ENCODE measurements at places on chromosomes 1 and 21.

- no peak for DNase-seq
Measured at GRCh38 chr1:220044678-220045355, 1.5 kb downstream of the EPRS1 start.

DNA sequence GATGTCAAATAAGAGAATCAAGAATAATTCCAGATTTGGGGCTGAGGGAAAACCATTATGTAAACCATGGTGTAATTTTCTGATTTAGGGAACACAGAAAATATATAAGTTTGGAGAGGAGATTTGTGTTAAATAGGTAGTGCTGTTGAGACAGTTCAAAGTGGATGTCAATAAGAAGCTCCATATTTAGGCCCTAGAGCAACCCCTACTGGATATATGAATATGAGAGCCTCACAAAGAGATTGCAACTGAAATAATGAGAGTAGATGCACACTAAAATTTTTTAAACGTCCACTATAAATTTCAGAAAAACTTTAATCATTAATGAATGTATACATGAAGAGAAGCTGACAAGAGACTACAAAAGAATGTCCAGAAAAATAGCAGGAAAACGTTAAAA, 1447.8 kb upstream of the PRMT6 start:
- DNase-seq: no peak

DNA sequence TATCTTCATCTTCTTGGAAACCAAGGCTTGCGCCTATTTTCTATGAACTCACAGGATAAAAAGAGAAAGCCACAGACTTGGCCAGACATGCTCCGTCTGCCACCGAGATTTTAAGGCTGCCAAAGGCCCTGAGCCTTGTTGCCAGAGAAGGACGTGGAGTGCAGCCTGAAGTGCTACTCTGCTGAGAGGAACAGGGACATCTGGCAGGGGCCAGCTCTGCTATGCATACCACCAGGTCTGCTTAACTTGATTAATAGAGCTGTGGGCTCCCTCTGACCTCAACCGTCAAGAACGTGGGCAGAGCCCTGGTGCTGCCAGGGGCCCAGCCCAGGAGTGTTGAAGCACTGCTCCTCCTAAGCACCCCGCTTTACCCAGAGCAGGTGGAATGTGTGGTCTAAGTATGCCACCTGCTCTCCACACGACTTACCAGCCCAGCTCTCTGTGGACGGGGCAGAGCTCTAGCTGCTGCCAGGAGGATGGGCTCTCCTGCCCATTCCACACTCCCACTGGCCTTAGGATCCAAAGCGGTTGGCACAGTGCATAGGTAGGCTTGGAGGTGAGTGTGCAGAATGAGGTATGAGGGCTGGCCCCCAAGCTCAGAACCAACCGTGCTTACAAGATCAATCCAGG, 10.6 kb downstream of the HCRTR1 start:
- DNase-seq: no peak

GRCh38 chr1:154320882-154321608, at the start of gene AQP10:
AQP10 (plus strand) TSS chr1:154321093; CDS start chr1:154321156, 63 bp downstream.
- no peak for DNase-seq

GRCh38 chr1:219347921-219348391, 174.3 kb downstream of the LYPLAL1 start:
- no peak for DNase-seq

GRCh38 chr1:64472805-64473204, 2.9 kb downstream of the CACHD1 start:
- no peak for DNase-seq

DNA sequence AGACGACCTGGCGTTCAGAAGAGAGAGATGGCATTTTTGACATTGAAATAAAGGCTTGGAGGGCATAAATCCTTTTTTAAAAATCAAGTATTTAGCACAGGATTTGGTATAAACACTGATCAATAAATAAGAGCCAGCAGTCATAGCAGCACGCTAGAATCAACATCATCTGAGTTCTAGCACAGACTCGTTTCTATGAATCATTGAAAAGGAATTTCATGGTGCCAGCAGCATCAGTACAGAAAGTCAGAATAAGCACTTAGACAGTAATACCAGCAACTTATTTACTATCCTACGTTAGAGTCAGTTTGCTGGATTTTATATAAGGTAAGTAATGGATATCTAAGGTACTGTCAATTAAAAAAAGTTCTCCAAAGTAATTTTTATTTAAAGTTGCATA, 119.3 kb downstream of the HLCS start:
- no peak for DNase-seq

DNA sequence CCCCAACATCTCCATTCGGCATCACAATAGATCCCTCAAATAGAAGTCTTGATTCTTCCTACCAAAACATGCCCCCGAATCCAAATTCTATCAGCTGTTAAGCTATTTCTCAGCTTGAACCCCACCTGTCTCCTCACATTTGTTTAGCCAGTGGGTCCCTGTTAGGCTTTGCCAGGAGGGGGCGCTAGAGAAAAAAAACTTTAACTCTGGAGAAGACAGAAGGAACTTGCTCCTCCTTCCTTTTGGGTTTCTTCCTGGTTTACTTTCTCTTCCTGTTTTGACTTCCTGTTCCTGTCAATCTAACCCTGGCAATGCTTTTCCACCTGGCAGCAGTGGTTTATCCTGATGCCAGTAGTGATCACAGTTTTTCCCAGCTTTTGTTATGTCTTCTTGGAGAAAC, 95.6 kb upstream of the KCNK1 start:
- no peak for DNase-seq

GRCh38 chr1:232018231-232019025, 391.8 kb downstream of the DISC1 start:
- no peak for DNase-seq

- no peak for DNase-seq
Measured at GRCh38 chr1:87450615-87451209, 122.0 kb downstream of the LMO4 start.

DNA sequence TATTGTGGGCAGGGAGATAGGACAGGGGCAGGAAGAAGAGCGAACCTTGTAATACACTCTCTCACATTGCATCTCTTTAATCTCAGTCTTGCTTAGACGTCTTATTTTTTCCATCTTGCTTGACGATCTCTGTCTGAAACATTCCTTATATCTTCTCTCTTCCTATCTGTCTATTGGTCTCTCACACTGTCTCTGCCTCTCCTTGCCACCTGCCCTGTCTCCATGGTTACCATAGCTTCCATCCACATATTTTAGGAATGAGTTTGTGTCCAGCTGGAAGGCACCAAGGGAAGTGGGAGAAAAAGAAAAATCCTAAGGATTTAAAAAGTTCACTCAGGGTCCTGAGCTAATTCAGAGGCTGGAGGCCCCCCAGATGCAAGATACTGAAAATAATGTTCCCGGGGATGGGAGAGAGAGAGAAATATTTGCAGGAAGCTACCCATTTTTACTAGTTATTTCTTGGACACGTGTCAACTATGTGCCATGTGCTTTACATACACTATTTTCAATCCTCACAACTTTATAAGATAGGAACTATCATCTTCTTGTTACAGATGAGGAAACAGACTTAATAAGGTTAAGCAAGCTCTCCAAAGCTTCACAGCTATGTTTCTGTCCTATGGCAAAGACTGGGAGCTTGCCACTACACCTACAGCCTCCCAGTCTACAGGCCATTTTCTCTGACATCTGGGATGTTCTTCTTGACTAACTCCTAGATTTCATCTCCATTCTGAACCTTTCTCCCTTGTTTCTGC, 933 bp downstream of the ANKRD34A start:
- no peak for DNase-seq

DNA sequence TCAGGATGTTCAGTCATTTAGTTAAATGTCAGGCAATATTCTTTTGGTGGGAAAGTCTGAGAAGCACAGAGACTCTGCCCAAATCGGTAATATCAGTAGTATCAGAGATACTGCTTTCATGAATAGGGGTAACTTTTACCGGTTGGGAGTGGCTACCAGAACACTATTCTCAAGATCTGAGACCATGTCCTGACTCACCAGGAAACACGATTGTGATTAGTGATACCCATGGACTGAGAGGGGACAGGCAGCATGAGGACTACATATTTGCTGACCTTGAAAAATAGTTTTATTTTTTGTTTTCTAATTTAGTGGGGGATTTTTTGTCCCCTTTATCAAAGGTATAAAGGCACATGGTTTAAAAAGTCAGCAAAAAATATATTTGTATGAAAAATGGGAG, 76.0 kb upstream of the NEK2 start:
- DNase-seq: no peak

- no peak for DNase-seq
Measured at GRCh38 chr1:193406901-193407300, 220.5 kb upstream of the B3GALT2 start.

GRCh38 chr1:145956781-145957442, 905 bp downstream of the LIX1L start:
- no peak for DNase-seq

DNA sequence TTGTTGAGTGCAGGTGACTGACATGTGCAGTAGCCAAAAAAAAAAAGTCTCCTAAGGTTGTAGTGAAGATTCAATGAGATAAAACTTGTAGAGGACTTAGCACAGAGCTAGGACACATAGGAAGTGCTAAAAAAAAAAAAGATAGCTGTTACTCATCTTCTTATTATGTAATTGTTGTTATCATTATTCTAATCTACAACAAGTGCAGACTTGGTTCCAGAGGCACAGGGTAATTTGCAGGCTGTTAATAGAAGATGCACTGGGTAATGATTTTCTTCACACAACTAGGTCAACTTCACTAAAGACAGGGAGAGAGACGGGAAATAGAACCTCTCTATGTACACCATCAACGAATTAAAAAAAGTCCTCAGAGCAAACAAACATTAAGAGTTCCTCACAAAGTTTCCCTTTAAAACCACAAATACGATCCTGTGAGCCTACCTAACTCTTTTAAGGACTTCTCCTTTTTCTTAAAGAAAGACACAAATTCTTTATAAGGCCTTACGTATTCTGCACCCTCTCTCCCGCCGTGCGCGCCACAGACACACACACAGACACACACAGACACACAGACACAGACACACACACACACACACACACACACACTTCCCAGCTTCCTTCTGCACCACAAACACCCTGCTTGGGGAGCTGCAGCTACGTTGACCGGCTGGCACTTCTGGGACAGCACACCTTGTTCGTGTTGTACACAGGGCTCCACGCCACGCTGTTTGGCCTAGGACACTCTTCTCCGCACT, 49.8 kb upstream of the GADD45A start:
- no peak for DNase-seq

GRCh38 chr1:1144122-1144842, 28.4 kb upstream of the C1orf159 start:
- DNase-seq: peak; percentile 56

- DNase-seq: no peak
Measured at GRCh38 chr1:161374373-161374772, 6.7 kb upstream of the CFAP126 start.

DNA sequence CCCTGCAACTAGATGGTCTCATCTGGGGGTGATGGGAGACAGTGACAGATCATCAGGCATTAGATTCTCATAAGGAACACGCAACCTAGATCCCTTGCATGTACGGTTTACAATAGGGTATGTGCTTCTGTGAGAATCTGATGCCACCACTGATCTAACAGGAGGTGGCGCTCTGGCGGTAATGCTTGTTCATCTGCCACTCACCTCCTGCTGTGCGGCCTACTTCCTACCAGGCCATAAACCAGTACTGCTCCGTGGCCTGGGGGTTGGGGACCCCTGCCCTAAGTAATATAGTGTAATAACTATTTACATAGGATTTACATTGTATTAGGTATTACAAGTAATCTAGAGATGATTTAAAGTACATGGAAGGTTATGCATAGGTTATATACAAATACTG, 134.9 kb downstream of the CLEC20A start:
- DNase-seq: no peak

DNA sequence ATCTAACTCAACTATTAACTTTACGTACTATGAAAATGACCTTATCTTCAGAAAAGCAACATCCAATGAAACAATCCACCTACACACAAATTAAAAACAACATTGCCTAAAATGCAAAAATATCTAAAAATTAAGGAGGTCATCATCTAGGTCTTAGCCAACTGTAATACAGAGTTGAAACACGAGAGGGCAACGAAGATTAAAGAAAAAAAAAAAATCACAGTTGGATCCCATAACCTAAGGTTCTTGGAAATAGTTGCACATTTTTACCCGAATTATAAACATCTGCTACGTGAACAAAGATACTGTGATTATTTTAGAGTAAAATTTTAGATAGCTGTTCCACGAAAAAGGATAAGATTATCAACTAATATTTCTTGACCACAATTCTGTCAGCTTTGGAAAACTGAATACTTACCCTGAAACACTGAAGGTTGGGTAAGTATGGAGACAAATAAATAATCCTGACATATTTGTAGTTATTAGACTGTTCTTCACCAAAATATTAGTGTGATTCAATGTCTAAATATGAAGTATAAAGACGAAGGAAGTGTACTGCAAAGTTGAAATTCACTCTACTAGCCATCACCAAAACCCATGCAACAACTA, 88.0 kb upstream of the AK4 start:
- DNase-seq: no peak

DNA sequence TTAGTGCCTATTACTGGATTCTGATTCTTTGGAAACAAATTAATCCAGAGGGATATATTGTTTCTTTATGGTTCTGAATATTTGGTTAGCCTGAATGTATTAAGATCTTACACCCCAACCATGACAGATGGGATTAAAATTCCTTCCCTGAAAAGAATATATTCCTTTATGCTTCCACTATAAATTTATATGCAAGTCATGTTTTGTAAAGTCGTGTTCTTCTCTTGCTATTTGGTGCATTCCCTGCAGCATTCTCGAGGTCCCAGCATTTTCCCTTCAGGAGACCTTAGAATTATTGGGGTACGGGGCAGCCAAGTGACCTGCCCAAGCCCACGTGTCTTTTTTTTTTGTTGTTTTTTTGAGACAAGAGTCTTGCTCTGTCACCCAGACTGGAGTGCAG, 62.4 kb downstream of the DISC1 start:
- DNase-seq: no peak

DNA sequence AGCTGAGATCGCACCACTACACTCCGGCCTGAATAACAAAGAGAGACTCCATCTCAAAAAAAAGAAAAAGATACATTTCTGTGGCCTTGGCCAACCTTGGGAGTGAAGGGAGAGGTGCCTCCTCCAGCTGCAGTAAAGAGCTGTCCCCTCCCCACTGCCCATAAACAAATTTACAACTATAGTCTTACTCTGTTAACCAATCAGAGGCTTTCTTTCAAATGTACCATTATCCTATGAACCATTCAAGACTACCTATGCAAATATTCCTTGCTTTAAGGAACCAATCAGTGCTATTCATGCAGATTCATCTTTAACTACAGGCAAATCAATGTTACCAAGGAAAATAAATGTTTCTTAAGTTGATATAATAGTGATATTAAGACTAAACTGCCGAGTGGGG, 1.0 kb downstream of the CELA2B start:
- no peak for DNase-seq

DNA sequence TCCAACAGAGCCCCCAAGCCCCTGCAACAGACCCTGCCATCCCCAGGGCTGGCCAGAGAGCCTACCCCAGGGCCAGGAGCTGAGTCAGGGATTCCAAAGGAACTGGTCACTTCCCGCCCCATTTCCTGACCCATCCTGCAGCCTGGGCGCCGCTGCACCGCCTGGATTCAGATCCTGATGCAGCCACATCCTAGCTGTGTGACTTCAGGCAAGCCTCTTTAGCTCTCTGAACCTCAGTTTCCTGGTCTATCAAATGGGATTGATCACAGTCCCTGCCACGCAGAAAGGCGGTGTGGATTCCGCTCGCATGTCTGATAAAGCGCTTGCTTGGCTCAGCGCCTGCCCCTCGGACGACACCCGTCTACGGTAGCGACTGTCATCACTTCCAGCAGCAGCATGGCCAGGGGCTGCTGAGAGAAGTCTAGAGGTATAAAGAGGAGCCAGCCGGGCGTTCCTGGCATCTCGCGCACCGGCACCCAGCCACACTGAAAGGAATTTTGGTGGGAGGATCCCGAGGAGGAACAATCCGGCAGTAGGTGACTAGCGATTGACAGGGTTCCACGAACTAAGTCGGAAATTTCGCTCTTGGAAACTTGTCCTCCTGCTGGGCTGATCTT, 10.1 kb downstream of the EPHA2 start:
- no peak for DNase-seq
